ENCODE measurements at places on chromosomes 16 and 17. TPM values are rescaled to one million over a fixed set of nuclear protein-coding genes. Genes with fewer than 3 reads are reported as not detected.

HSD17B2 gene
- total RNA-seq, result 1.8 TPM

STX1B gene
- total RNA-seq, result 2.8 TPM

AOC3 gene
- total RNA-seq, result 0.30 TPM

FBXO39 gene
- total RNA-seq, result 0.14 TPM

TNFRSF13B gene
- not detected for total RNA-seq
